ENCODE measurements at places on chromosomes 13 and 19.

GRCh38 chr19:49042177-49042576 lies 1.5 kb upstream of the CGB5 start:
- no peak for DNase-seq

- DNase-seq: no peak
Observed at GRCh38 chr19:2311093-2311492, 3.1 kb upstream of the LINGO3 start.

DNA sequence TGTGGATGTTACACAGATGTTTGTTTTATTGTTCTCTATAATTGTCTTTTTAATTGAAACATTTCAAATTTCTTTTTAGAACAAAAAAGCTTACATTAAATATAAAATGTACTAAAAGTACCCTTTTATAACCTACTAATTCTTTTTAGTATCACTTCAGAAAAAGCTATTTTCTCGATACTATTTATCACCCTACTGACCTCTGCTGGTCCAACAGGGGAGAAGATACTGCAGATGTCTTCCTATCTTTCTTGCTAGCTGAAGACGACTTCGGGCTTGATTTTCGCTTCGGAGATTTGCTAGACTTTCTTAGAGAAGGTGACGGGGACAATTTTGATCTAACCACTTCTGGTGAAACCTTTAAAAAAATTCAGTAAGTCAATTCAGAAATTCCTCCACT lies 42.4 kb downstream of the ZC3H13 start:
- DNase-seq: no peak

DNA sequence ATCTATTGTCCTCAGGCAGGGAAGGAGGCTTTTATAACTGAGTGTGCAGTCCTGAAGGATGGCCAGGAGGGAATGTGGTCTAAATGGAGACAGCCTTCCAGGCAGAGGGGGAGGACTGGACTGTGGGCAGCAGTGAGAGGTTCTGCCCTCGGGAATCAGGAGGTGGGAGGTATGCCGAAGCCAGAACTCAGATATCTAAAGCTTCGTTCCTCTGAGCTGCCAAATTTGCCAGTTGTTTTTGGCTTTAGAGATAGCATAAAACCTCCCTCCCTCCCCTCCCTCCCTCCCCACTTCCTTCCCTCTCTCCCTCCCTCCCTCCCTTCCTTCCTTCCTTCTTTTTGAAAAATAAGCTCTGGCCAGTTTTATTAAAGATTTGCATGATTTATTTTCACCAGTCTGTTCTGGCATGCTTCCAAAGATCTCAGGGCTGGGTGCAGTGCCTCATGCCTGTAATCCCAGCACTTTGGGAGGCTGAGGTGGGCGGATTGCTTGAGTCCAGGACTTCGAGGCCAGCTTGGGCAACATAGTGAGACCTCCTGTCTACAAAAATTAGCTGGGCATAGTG lies 2.4 kb downstream of the MEDAG start:
- DNase-seq: no peak

DNA sequence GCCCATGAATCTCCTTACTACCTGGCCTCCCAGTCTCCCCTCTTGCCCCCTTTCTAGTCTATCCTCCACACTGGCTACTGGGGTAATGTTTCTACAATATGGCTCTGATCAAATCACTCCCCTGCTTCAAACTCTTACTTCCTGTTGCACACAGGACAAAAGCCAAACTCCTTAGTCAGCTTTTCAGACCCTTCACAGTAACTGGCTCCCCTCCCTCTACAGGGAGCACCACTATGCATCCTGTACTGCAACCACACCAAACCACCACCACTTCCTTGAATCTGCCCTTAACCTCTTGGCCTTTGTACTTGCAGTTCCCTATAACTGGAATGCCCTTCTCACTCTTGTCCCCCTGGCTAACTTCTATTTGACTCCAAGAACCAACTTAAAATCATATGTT lies 32.2 kb downstream of the DEDD2 start:
- no peak for DNase-seq

DNA sequence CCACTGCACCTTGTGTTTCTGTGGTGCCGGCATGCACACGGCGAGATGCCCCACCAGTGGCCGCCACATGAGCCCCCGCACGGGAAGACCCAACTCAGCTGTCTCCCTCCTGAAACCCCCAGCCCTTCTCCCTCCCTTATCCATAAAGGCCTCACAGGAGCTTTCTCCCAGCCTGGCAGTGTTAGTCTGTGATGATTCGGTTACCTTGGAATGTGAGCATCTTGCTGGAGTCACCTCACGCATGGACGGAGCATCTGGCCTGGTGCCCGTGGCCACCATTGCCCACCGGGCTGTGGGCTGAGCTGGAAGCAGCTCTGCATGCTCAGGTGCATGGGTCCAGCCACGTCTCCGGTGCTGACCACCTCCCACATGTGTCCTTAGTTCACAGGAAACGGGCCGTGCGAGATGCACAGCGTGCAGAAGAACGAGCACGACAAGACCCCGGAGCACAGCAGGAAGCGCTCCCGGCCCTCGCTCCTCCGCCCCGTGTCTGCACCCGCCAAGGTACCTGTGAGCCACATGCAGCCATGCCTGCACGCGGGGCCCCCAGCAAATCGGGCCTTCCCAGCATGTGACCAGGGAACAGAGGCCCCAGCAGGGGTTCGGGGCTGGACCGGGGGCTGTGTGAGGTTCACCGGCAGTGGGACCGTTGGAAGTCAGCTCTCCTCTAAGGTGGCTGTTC lies 22.0 kb downstream of the SIN3B start:
- no peak for DNase-seq

DNA sequence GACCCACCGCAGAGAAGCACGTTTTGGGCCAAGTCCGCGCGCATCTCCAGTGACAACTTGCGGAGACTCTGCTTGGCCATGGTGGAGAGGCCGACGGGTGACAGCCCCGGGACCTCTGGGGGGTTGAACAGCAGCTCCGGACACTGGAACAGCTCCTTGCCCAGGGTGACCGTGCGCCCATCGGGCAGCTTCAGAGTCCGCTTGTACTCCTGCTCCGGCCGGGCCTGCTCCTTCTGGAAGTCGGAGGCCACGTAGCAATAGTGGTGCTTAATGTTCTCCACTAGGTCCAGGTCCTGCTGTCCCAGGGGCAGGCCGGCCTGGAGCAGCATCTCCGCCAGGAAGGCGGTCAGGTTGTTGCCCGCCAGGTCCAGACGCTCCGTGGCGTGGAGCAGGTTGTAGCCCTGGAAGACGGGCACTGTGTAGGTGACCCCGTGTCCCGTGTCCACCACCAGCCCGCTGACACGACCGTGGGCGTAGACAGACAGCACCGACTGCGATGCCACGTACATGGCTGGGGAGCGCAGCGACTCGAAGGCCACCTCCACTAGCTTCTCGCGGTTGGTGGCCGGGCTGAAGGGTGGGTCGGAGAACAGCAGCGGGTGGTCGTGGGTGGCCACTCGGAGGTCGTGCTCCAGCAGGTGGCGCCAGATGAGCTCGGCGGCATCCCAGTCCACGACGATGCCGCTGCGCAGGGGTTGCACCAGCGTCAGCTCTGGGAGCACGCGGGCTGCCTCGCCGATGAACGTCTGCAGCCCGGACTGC lies 743 bp downstream of the ACTL9 start:
- peak; percentile 22 for DNase-seq

DNA sequence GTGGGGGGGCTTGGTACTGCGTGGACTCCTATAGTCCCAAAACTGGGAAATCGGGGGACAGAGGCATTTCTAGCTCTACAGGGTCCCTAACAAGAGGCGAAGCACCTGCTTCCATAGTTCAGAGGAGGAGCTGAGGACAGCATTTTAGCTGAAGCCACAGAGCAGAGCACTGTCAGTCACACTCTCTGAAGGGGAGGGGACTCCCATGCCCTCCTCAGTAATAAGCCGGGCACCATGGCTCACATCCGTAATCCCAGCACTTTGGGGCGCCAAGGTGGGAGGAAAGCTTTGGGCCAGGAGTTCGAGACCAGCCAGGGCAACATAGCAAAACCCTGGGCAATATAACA lies 3.8 kb downstream of the NPAS1 start:
- DNase-seq: no peak

DNA sequence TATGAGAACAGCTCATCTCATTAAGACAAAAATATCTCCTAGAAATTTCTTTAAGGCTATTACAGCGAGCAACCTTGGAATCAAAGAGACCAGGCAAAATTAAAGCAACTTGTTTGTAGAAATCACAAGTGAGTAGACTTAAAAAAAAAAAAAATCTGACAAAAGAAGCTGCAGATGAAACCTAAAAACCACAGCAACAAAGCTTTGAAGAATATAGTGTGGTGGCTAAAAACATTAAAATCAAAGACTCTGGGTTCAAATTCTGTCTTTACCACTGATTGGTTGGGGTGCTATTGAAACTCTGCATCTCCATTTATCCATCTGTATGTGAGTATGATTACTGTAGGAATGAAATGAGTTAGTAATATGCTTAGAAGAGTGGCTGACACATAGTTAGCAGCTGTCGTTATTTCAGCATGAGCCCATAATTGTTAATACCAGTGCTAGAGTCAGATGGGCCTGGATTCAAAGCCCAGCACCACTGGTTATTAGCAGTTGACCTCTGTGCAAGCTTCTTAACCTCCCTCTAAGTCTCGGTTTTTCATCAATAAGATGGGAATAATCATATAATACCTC lies 157.6 kb downstream of the FOXO1 start:
- no peak for DNase-seq

GRCh38 chr13:31175847-31176532 lies 14.3 kb upstream of the HSPH1 start:
- DNase-seq: no peak

DNA sequence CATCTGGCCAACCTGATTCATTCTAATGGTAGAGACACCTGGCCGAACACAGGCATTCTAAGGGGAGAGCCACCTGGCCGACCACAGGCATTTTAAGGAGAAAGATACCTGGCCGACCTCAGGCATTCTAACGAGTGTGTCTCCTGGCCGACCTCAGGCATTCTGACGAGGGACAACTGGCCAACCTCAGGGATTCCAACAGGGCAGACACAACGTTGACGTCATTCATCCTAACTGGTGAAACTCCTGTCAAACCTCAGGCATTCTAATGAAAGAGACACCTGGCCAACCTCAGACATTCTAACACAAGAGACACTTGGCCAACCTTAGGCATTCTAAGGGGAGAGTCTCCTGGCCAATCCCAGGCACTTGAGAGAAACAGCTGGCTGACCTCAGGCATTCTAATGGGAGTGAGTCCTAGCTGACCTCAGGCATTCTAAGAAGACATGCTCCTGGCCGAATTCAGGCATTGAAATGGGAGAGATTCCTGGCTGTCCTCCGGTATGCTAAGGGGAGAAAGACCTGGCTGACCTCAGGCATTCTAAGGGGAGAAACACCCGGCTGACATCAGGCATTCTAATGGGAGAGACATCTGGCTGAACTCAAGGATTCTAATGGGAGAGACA lies 1352.5 kb downstream of the UQCRFS1 start:
- no peak for DNase-seq
